ENCODE measurements at places on chromosomes 7 and 10.

DNA sequence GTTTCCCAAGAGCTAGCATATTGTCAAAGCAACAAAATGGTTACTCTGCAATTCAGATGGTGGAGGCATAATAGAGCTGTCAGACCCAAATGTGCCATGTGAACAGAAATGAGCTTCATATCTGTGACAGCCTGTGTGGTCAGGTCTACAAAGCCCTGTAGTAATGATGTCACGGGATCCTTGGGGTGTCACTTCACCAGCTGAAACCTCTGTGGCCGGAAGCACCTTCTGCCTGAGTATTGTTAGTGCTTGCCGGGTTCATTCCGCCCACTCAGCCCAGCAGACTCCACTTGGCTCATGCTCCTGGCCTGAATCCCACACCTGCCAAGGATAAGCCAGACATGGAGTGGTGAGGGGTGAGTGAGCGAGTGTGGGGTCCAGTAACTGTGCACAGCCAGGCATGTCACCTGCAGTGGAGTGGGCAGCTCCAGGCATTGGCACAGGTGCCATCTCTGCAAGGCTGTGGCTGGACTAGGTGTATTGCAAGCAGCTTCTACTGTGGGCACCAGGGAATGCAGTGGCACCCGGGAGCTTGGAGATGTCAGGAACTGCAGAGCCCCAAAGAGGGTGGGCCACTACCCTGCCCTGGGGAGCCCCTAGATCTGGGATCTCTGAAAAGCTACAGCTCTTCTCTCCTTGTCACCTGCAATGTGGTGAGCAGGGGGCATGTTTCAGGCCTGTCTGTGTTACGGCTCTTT lies 341.9 kb upstream of the CHRM2 start:
- DNase-seq: no peak

DNA sequence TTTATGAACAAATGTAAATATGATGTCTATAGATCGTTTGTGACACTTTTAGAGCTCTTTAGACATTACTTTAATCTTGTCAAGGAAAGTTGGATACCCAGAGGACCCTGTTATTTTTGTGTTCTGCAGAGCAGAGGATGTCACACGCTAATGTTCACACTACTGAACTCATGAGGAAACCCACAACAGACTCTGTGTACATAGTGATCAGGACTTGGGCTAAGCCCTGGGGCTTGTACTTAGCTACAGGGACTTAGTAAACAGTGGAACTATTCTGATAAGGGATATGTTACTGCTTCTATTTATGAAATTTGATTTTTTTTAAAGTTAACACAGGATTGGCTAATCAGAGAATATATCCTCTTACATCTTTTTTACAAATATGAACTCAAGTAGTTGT lies 36.1 kb upstream of the ZNF518A start:
- DNase-seq: no peak

- no peak for DNase-seq
Measured at GRCh38 chr7:108415084-108415483, 41.2 kb downstream of the NRCAM start.

- no peak for DNase-seq
Measured at GRCh38 chr10:82277591-82277990, 402.6 kb downstream of the NRG3 start.
